ENCODE measurements at places on chromosomes 4 and X.

DNA sequence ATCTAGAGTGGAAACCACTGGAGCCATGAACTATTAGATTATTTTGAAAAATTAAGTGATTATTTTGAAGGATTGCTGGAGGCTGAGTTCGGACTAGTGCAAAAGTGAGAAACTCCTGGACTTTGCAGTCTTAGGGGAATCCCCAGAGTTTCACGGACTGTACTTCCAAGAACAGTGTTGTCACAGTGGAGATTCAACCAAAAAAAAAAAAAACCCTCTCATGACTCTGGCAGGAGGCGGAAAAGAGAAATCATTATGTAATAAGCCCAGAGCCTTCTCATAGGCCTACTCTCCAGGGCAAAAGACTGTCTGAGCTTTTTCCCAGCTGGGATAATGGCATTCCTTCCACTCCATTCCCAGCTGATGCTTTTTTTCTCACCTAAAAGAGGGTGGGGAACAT, 16.8 kb upstream of the C4orf51 start:
- no peak for DNase-seq

GRCh38 chrX:136210243-136210642, 41.0 kb downstream of the MAP7D3 start:
- no peak for DNase-seq

- no peak for DNase-seq
Measured at GRCh38 chrX:123274796-123275195, 90.7 kb downstream of the GRIA3 start.

GRCh38 chr4:39855909-39856512, 121.7 kb downstream of the PDS5A start:
- DNase-seq, result no peak

DNA sequence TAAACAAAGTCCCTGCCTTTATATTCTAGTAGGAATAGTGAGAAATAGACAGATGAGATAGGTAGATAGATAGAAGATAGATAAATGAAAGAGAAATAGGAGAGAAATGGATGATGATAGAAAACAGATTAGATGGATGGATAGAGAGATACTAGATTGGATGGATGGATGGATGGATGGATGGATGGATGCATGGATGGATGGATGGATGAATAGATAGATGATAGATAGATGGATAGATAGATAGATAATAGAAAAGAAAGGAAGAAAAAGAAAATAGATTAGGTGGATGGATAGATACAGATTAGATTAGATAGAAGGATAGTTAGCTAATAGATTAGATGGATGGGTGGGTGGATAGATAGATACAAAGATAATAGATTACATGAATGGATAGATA, 33.2 kb upstream of the WDR17 start:
- no peak for DNase-seq

GRCh38 chr4:68569466-68570121, 6.5 kb downstream of the UGT2B17 start:
- DNase-seq, result no peak

DNA sequence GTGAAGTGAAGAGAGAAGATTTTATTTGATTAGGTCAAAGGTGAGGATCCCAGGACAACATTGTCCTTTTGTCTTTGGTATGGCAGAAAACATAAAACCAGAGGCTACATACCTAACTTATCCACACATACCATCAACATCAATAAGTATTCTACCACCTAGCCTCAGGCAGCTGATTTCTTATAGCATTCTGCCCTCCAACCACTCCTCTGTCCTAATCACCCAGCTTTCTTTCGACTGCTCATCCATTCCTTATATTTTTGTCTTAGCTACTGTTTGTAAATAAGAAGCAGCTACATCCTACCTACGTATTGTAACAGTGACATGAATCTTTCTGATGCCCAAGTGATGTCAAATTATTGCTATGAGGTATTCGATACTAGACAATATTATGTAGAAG, 129.4 kb downstream of the ANAPC10 start:
- no peak for DNase-seq

GRCh38 chrX:100381619-100382018, 28.5 kb downstream of the PCDH19 start:
- DNase-seq, result no peak

GRCh38 chr4:85452058-85452731, 22.8 kb upstream of the ARHGAP24 start:
- DNase-seq, result no peak

Measured in NCI-H187 treated with DMSO at 0.1 percent for 48 hours (cell line).